HS-27A (cell line): ENCODE measurements at places on chromosomes 4 and X.

- DNase-seq: no peak
Measured at GRCh38 chr4:71532407-71532806, 193.6 kb downstream of the SLC4A4 start.

DNA sequence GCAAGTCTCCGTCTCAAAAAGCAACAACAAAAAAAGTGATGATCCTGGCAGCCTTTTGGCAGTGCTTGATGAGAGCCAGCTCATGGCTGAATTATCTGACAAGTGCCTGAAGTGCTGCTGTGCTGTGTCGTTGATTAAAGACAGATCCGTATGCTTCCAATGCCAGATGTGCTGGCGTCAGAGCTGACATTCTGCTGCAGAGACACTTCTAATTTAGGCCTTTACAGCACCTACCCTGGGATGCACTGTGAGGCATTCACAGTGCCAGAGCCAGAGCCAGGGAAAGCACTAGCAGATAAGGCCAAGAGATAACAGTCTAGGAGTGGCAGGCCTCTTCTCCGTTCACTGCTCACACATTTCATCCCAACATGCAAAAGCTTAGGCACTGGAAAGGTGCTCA lies 995.5 kb downstream of the RAB28 start:
- DNase-seq: no peak

GRCh38 chrX:110315551-110315950 lies 2.3 kb downstream of the AMMECR1 start:
- DNase-seq: no peak

DNA sequence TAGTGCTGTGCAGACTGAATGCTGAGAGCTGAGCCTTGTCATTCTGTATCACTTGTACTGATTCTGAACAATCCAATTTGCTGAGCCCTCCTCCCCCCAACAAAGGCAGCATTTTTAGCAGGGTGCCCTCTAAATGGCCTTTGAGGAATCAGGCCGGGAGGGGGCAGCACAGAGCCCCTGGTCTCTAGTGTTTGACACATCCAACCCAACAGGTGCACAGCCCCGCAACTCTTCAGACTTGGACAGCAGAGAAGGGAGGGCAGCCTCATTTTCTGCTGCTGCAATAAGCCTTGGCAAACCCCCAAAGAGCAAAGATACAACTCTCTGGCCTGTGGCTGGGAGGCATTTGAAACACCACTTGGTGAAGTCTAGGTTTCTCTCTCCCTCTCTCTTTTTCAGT lies 3.4 kb downstream of the ATP1B4 start:
- no peak for DNase-seq

DNA sequence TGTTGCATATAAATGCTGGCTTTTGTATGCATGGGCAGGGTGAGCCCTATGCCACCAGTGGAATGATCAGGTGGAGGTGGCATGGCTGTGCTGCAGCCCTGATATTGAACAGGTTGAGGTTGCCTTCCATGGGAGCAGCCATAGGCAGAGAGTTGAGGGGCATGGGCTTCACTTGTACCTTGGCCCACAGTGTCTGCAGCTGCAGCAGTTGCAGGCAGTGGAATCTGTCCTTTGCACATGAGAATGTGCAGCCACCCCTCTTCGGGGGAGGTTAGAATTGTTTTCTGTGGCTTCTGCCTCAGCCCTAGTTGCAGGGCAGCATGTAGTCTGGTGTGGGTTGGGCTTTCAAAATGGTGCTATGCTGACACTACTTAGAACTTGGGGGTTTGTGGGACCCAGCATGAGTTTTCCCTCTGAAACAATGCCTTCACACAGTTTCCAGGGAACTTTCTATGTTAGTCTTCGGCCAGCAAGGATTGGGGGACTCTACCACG lies 25.4 kb upstream of the VSIG1 start:
- no peak for DNase-seq

DNA sequence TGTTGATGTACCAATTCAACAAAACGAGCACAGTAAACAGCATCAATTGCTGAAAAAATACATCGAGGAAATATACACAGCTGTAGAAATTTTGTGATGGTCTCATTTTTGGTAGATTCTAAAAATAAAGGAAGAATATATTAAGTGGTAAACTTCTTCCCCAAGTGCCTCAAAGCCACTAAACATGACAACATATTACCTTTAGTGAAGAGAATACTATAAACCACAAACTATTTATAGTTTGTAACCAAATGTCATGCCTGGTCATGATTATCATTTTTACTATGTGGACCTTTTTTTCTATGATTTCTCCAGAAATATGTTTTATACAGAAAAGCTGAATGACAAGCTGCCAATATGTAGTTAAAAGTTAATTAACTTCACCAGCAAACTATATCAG lies 106.9 kb downstream of the THOC2 start:
- no peak for DNase-seq

DNA sequence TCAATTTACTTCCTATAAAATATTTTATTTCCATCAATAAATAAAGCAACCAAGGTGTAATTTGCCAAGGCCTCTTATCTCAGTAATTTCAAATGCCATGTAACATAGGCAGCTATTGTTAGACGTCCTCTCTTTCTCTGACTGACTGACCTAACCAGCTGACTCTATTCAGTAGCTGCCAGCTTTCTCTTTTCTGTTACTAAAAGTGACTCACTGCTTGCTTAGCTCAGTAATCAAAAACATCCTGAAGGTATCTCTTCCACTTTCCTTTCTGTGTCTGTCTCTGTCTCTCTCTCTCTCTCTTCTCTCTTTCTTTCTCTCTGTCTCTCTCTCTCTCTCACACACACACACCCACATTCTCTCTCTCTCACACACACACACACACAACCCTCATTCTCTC lies 134.2 kb downstream of the SPOCK3 start:
- DNase-seq: no peak

DNA sequence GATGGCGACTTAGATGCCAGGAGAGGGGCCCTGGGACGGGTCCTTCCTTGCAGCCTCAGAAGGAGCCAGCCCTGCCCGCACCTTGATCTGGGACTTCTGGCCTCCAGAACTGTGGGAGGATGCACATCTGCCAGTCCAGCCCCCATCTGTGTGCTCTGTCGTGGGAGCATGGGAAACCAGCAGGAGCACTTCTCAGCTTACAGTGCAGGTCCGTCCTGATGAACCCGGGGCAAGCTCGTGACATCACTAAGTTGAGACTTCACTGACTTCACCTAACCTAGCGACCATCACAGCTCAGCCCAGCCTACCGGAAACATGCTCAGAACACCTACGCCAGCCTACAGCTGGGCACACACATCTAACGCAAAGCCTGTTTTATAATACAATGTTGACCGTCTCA lies 38.1 kb downstream of the ABLIM2 start:
- DNase-seq: no peak

DNA sequence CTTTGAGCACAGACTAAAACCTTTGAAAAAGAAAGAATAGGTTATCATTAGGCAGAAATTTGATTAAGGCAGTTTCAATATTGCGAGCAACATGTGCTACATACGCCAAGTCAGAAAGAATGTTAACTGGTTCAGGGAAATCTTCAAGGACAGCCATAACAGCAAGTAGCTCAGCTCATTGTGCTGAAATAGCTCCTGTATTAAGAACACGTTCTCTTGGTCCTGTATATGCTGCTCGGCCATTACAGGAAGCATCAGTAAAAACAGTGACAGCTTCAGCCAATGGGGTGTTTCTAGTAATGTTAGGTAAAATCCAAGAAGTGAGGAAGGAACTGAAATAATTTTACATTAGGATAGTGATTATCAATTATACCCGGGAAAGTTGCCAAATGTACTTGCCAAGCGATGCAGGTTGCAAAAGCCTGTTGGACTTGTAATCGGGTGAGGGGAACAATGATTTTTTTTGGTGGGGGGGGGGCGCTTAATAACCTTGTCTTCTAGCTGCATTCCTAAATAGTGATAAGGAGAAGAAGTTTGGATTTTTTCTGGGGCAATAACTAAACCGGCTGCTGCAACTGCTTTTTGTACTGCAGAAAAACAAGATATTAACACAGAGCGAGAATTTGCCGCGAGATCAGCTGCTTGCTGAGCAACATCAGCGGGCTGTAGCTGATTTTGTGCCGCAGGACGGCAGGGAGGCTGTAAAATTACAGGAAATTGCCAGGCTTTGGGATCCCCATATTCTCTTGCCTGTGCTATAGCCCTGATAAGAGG lies 49.4 kb upstream of the RASSF6 start:
- no peak for DNase-seq

DNA sequence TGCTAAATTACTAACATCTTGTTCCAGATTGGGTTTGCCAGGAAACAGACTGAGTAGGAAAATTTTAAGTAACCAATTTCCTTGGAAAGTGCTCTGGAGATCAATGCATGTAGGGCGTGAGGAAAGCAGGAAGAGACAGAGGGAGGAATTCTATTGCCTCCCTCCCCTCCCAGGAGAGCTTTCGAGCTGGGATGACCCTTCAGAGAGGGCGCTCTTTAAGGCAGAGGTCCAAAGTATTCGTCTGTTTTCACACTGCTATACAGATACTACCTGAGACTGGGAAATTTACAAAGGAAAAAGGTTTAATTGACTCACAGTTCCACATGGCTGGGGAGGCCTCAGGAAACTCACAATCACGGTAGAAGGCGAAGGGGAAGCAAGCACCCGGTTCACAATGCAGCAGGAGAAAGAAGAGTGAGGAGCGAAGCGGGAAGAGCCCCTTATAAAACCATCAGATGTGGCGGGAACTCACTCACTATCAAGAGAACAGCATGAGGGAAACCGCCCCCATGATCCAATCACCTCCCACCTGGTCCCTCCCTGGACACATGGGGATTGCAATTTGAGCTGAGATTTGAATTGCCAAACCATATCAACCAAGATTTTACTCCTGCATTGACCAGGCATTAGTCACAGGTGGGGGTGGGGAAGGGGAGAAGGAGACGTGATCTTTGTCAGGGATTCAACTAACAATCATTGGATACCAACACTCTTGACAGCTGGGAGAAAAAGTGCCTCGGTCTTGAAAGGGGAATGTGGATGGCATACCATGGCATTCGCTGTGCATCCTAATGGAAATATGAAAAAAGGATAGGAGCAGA lies 63.8 kb downstream of the SLITRK2 start:
- no peak for DNase-seq

DNA sequence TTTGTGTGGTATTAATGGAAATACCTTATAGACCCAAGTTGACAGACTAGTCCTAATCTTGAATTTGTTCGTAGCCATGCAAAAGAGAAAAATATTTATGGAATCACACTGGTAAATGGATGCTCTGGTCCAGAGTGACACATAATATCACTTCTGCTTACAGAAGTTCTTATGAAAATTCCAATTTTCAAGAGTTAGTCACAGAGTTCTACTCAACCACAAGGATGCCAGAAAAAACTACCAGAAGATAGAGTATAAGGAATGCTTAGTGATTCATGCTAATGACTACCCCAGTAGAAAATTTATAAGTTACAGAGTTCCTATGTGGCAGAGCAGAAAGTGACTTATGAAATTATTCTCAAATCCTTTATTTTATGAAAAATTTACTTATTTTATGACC lies 1384.8 kb downstream of the FAM133A start:
- DNase-seq: no peak

- no peak for DNase-seq
Measured at GRCh38 chr4:159201168-159201567, 98.3 kb downstream of the RAPGEF2 start.

GRCh38 chr4:131251321-131251720 lies 1897.8 kb upstream of the PCDH10 start:
- no peak for DNase-seq

- no peak for DNase-seq
Measured at GRCh38 chr4:37903901-37904300, 13.0 kb downstream of the TBC1D1 start.

DNA sequence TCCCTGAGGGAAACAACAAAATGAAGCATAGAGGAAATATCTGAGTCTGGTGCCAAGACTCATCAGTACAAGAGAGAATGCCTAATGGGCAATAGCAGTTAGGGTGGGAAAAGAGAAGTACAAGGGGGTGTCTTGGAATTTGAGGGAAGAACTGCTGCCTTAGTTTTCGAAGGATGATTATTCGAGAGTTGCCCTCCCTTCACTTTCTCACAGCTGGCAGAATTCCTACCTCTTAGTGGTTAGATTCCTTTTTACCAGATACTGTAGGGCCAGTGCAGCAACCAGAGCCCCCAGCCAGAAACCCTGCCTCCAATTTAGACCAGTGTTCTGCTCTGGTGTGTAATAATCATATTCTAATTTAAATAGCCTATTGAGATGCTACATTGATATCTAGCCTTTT lies 56.5 kb downstream of the NFKB1 start:
- no peak for DNase-seq

- no peak for DNase-seq
Measured at GRCh38 chr4:35493977-35494376, 750.3 kb downstream of the ARAP2 start.

DNA sequence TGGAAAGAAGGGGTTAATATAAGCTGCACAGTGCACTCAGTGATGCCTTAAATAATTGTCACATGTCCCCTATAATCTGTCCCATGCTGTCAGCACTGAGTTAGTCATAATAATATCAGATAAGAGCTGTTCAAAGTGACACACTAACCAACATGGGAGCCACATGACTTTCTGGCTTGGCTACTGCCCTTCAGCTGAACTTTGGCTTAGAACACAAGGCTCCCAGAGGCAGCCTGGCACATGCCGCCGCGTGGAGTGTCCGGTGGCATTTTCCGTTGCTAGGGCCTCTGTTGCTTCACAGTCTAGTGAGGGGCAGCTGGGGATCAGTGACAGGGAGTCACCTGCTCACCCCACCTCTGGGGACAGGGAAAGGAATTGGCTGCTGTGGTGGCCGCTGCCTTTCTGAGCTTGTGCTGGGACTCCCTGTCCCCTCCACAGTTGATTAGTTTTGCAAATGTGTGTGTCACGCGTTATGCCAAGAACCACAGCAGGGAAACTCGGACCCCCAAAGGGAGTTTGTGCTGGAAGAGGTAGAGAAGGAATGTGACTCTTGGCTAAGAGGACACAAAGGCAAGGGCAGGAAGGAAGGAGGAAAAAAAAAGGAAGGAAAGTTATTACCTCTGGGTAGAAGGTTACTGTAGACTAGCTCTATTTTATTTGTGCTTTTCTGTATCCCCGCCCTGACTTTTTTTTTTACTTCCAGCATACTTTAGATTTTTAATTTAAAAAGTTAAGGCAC lies 41.1 kb upstream of the PPARGC1A start:
- no peak for DNase-seq

DNA sequence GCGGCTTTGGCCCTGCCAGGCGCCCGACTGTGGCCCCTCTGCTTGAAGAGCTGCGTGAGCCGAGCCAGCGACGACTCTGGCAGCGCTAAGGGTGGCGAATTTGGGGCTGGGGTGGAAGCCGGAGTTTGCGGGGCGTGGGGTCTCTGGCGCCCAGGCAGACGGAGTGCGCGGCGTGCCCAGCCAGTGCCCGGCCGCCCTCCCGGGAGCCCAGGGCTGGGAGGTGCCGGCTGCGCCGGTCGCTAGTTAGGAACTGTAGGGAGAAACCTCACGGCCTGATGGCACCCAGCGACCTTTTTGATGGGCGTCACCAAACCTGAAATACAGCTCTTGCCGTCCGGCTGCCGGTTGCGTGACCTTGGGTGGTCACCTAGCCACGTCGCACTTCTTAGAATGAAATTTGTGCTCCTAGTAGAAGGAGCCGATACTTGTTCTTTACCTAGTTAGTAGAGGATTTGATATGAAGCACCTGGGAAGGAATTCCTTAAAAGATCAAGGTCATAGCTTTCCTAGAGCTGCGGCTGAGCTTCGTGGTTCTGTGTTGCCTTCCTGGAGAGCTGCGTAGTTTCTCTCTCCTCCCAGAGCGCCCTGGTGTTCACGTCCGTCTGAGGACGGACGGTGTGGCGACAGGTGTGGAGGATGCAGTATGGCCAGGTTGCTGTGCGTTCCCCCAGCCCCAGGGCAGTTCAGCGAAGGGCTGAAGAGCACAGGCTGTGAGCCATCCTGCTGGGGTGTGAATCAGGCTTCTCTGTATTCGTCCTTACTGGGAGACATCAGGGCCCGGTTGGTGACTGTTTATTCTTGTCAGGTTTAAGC lies 680 bp downstream of the MAEA start:
- DNase-seq: no peak

- DNase-seq: no peak
Measured at GRCh38 chr4:4486969-4487368, 54.9 kb downstream of the STX18 start.
